ENCODE measurements at places on chromosomes 6 and 20.

DNA sequence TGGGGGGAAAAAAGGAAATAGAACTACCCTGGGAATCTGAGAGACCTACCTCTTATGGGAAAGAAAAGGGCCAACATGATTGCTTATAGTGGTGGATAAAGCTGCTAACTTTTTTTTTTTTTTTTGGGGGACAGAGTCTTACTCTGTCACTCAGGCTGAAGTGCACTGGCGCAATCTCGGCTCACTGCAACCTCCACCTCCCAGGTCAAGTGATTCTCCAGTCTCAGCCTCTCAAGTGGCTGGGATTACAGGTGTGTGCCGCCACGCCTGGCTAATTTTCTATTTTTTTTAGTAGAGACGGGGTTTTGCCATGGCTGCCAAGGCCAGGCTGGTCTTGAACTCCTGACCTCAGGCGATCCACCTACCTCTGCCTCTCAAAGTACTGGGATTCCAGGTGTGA lies 39.5 kb upstream of the TBC1D22B start:
- no peak for DNase-seq

DNA sequence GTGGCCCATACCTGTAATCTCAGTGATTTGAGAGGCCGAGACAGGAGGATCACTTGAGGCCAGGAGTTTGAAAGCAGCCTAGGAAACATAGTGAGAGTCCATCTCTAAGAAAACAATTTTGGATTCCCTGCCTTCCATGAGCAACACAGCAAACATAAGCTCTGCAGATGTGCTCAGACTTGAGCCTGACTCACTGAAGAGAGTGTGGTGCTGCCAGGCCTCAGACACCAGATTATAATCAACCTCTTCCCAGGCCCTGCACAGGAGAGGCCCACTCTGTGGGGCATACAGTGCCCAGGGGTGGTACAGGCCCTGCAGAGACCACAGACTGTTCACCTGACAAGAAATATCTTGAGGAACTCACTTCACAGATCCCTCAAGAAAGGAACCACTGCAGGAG lies 19.9 kb downstream of the HLA-DPB1 start:
- no peak for DNase-seq

GRCh38 chr6:28134015-28134414 lies 7.7 kb upstream of the ZKSCAN8 start:
- DNase-seq, result no peak

DNA sequence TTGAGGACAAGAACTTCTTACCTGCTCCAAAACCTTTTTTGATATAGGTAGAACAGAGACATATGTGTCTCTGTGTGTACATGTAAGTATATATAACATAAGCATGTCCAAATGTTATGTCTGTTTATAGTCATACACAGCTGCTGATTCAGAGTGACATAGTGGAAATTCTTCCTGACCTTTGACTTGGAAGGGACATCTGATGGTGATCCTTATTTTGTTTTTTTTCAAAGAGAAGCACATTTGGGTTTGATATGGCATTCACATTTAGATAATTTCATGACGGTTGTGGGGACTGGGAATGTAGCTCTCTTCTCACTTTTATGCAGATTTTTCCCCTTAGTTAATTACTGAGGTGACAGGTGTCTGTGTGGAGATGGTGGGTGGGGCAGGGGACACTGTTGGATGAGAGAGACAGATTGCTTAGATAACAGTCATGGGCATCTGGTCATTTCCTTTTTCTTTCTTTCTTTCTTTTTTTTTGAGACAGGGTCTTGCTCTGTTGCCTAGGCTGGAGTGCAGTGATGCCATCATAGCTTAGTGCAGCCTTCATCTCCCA lies 39.0 kb downstream of the FARS2 start:
- no peak for DNase-seq

DNA sequence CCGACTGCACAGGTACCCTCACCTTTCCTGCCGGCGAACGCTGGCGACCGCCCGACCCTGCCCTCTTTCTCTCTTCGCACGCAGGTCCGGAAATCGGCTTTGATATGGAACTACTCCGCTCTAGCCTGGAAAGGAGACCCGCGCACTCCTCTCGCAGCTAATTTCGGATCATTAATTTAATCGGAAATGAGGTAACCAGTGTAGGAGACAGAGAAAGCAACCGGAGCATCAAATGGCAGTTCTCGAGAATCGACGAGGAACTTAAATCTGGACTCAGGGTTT lies 949 bp upstream of the ATXN1 start:
- no peak for DNase-seq

GRCh38 chr6:145067430-145067829 lies 667.9 kb downstream of the EPM2A start:
- no peak for DNase-seq

- DNase-seq, result no peak
Observed at GRCh38 chr20:24664266-24664986, 195.0 kb downstream of the SYNDIG1 start.

DNA sequence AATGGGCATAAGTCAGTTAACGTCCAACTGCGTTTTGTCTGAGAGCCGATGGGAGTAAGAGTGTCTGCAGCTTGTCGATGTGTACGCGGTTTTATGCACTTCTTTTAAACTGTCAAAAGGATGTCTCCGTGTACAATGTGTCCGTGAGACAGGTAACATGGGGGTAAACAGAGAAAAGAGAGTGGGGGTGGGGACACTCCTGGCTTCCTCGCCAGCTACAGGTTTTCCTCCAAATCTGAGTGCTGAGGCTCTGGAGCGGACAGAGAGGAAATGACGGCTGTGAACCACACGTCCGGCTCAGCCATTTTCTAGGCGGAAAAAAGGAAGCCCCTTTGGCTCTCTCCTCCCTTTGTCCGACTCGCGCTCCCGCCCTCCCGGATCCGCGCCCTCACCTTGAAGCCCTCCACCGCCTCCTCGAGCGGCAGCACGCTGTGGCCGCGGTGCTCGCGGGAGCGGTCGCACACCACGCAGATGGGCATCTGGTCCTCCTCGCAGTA lies 916 bp downstream of the TRIM27 start:
- DNase-seq, result no peak

- no peak for DNase-seq
Observed at GRCh38 chr6:117505311-117505710, 22.8 kb downstream of the DCBLD1 start.

DNA sequence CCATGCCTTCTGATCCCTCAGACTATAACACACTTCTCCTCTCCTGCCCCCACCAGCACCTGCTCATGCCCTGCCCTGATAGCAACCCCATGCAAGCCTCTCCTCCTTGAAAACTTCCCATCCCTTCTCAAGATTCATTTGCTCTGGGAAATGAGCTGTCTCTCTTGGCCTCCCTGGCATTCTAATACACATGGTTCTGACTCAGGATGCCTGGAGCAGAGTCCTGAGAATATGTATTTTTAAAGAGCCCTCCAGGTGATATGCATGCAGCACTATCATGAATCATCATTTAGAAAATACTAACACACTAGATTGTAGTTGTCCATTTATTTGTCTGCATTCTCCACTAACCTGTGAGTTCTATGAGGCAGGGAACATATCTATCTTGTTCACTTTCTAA lies 26.6 kb downstream of the HDGFL1 start:
- DNase-seq, result no peak

DNA sequence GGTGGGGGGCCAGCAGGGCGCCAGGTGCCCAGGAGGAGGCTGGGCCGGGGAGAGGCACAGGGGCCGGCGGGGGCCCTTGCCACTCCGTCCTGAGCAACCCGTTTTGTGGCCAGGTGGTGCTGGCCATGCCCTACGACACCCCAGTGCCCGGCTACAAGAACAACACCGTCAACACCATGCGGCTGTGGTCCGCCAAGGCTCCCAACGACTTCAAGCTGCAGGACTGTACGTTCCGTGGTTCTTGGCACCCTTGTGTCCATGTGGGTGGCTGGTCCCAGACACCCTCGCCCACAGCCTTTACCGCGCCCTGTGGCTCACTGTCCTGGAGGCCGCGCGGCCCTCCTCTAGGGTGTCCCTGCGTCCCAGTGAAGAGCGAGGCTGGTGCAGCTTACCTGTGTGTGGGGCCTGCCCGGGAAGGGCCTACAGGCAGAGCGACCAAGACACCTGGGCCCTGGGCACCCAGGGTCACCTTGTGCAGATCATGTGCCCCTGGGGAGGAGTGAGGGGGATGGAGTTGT lies 28.7 kb downstream of the PYGB start:
- DNase-seq, result no peak

- no peak for DNase-seq
Observed at GRCh38 chr6:81253821-81254220, 498.7 kb downstream of the TENT5A start.

DNA sequence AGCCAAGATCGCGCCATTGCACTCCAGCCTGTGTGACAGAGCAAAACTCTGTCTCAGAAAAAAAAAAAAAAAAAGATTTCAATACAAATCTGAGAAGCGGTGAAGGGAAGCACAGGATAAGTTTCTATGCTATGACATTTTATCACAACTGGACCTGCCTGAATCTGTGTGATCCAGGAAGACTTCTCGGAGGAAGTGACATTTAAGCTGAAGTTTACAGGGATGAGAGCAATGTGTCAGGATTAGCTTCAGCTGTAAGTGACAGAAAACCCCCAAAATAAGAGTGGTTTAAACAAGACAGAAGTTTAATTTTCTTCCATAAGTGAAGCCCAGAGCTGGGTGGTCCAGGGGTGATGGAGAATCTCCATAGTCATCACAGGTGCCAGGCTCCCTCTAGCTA lies 33.4 kb upstream of the MRPS18A start:
- DNase-seq, result no peak

Data from stimulated activated CD8-positive, alpha-beta memory T cell treated with anti-CD3 and anti-CD28 coated beads, Interleukin-4, amount 100 ng/mL, for 1 hour (primary cell).